ENCODE measurements at places on chromosomes 11 and 22. TPM values are rescaled to one million over a fixed set of nuclear protein-coding genes. Genes with fewer than 3 reads are reported as not detected.

DNA sequence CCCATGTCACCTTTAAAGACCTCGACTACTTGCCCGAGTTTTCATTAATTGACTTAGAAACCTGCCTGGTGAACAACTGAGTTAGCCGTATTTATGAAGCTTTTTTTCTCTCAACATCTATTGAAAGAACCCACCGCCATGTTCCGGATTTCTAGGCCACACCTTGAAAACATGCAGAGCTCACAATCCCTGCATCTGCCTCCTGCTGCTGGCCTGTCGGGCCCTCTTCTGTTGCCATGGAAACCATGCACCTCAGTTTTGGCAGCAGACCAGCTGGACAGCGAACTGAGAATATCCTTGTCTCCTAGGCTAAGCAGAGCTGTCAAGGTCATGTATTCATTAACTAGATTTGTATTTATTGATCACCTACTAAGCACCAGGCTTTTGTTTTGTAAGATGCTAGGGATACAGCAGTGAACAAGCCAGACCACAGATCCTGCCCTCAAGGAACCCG, 4.3 kb upstream of the PATZ1 start:
- H3K27ac ChIP-seq: no peak overlapping the region
- peaks cover 8% of the 10 kb centered on the region for H3K4me1 ChIP-seq
- no peaks in the 10 kb centered on the region for H3K36me3 ChIP-seq
- peak; percentile 22 for DNase-seq
- H3K27me3 ChIP-seq: no peaks in the 10 kb centered on the region
- no peak overlapping the region for H3K4me3 ChIP-seq

DNA sequence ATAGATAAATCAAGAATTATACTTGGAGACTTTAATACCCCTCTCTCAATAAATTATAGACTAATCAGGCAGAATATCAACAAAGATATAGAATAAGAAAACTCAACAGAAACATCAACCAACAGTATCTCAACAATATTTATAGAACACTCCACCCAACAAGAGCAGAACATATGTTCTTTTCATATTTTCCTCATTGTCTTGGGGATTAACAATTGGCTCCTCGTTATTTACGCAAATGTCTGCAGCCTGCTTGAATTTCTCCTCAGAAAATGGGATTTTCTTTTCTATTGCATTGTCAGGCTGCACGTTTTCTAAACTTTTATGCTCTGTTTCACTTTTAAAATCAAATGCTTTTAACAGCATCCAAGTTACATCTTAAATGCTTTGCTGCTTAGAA, 37.0 kb upstream of the FBLN1 start:
- no peaks in the 10 kb centered on the region for H3K4me1 ChIP-seq
- no peak overlapping the region for H3K4me3 ChIP-seq
- H3K36me3 ChIP-seq: no peaks in the 10 kb centered on the region
- no peaks in the 10 kb centered on the region for H3K27me3 ChIP-seq

DNA sequence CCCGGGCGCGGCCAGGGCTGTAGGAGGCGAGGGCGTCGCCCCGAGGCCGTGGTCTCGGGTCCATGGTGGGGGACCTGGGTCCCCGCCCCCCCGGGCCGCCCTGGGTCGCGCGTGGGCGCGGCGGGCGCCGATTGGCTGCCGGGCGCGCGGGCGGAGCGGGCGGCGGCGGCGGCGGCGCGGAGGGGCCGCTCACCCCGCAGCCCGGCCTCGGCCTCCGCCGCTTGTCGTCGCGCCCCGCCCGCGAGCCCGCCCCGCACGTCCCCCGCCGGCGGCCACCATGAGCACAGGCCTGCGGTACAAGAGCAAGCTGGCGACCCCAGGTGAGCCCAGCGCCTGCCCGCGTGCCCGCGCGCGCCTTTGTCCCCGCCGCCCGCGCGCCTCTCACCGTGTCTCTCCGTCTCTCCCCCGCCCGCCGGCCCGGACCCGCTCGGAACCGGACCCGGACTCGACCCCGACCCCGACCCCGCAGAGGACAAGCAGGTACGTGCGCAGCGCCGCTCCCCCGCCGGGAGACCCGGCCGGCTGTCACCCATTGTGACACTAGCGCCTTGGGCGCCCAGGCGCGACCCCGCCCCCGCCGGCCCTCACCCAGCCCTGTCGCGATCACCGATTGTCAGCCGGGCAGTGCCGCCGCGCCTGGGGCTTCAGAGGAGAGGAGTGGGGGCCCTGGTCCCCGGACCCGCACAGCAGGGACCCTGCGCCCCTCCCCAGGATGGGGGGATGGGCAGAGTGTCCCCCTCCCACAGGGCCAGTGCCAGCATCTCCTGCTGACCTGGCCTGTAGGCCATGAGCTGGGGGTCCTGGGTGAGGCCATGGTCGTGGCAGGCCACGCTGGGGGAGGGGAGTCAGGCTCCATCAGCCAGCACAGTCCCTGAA, at the start of gene SEPTIN5:
TSS of gene SEPTIN5 (plus strand) at position 192 of the 876 bp plus-strand sequence. CDS start at position 278, 86 bp downstream.
- H3K27me3 ChIP-seq: peaks cover 58% of the 10 kb centered on the region
- peak within 1 kb of the TSS; percentile 54 for H3K4me3 ChIP-seq
- H3K4me1 ChIP-seq: peaks cover 28% of the 10 kb centered on the region
- H3K27ac ChIP-seq: no peak within 1 kb of the TSS

DNA sequence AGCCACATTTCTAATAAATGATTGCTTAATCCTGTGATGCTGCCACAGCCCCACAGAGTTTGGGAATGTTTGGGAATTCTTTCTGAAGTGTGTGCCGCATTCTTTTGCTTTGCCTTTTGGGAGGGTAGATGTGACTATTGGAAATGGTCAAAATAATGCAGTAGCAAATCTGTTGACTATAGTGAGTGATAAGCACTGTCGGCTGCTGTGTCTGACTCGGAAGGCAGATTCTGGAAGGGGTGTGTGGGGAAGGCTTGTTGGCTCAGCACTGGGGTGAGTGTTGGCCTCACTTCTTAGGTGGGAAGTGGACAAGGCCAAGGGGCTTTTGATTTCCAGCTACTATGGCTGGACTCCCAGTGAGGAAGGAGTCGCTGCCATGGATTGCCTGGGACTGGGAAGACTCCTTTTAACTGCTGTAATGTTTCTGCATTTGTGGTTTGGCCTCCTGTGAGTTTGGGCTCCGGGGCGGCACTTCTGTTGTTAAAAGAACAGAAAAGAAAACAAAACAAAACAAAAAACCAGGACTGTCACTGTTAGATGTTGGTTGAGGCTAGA, 20.1 kb downstream of the ZBTB16 start:
- DNase-seq: no peak
- H3K36me3 ChIP-seq: no peaks in the 10 kb centered on the region
- H3K27me3 ChIP-seq: no peaks in the 10 kb centered on the region
- H3K27ac ChIP-seq: peak overlapping the region; percentile 69
- H3K4me1 ChIP-seq: peaks cover 100% of the 10 kb centered on the region

DNA sequence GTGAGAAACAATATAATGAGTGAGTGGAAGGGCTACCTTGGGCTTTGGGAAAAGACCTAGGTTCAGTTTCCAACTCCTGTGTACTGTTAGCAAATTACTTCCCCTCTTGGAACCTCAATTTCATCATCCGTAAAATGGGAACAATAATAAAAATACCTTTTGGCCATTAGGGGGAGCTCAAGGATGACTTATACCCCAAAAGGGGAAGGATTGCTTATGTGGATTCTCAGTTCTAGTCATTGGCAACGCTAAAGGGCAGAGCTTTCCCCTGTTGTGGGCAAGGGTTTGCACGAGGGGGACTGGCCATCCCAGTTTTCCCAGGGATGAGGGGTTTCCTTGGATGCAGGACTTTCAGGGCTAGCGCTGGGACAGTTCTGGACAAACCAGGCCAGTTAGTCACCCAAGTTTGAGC, 3.1 kb upstream of the COMMD9 start:
- no peak overlapping the region for H3K27ac ChIP-seq
- no peaks in the 10 kb centered on the region for H3K36me3 ChIP-seq
- H3K4me1 ChIP-seq: peaks cover under 1% of the 10 kb centered on the region
- no peaks in the 10 kb centered on the region for H3K27me3 ChIP-seq
- no peak for DNase-seq

NAALAD2 gene
- total RNA-seq: not detected

DNA sequence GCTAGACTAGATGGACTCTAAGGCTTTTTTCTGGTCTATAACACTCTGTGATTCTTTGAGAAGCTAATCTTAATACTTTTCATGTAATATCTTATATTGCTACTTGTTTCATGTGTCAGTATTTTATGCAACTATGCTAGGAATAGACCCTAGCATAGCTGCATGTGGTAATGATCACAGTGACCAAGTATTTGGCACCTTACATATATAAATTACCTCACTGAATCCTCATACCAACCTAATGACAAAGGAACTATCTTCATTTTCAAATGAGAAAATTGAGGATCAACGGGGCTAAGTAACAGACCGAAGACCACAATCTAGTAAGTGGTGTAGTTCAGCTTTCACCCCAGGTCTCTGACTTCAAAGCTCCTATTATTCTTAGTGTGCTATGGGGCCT, 327.3 kb upstream of the PITPNB start:
- H3K36me3 ChIP-seq: no peaks in the 10 kb centered on the region
- peaks cover 4% of the 10 kb centered on the region for H3K4me1 ChIP-seq
- no peak overlapping the region for H3K4me3 ChIP-seq
- no peak overlapping the region for H3K27ac ChIP-seq
- H3K27me3 ChIP-seq: no peaks in the 10 kb centered on the region

DNA sequence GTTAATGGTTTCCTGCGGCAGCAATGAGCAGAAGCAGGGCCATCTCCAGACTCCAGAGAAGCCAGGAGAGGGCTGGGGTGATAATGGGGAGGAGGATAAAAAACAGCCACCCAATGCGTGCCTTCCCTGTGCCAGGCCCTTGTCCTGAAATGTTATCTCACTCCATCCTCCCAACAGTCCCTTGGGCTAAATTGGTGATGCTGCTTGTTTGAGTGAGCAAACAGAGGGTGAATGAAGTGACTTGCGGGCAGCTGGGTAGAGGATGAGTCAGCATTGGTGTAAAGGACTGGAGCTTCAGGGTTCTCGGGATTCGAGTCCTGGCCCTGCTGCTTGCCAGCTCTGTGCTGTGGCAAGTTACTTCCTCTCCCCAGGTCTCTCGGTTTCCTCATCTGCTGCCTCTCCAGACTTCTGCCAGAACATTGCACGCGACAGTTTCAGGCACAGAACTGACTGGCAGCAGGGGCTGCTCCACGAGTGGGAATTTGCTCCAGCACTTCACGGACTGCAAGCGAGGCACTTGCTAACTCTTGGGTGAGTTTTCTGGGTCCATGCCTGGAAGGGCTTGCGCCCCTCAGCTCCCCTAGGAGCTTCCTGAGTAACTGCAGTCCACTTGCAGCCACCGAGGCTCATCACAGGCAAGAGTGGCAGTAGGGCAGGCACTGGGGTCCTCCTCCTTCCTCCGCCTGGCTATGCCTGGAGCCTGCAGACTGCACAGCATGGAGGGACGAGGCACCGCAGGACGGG, at the start of gene P2RY6:
TSS of gene P2RY6 (plus strand) at position 403 of the 744 bp plus-strand sequence. CDS start 24,181 bp downstream, outside the sequence.
- H3K36me3 ChIP-seq: no peaks in the 10 kb centered on the region
- no peaks in the 10 kb centered on the region for H3K4me1 ChIP-seq
- H3K4me3 ChIP-seq: no peak within 1 kb of the TSS
- DNase-seq: peak; percentile 50

DNA sequence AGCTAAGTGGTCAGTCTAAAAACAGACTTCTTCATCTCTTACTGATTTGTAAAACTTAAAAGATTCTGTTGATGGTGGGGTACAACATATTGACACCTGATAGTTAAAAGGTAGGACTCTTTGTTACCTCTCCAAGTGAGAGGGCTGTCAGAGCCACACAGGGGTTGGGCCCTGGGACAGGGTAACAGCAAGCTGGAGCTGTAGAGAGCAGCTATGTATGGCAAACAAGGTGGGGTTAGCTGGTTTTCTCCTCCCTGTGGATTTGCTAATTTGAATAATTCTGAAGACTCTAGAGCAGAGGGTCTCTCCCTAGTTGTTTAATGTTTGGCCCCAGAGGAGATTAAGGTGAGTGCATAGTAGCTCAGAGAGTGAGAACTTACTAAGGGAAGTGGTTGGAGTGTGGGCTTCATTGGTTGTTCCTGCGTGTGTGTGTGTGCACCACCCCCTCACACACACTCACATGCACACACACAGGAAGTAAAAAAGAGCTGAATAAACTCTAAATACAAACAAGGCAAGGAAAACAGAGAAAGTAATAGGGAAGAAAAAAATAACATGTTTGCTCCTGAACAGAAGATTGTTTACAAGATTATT, 9.2 kb upstream of the GAS2 start:
- H3K4me1 ChIP-seq: no peaks in the 10 kb centered on the region
- H3K27me3 ChIP-seq: no peaks in the 10 kb centered on the region
- H3K27ac ChIP-seq: no peak overlapping the region
- H3K4me3 ChIP-seq: no peak overlapping the region
- no peak for DNase-seq

GRCh38 chr22:22576244-22576988, 17.4 kb upstream of the PRAME start:
- no peak overlapping the region for H3K4me3 ChIP-seq
- H3K4me1 ChIP-seq: no peaks in the 10 kb centered on the region
- H3K36me3 ChIP-seq: no peaks in the 10 kb centered on the region

ACTN3 gene
- not detected for total RNA-seq

DNA sequence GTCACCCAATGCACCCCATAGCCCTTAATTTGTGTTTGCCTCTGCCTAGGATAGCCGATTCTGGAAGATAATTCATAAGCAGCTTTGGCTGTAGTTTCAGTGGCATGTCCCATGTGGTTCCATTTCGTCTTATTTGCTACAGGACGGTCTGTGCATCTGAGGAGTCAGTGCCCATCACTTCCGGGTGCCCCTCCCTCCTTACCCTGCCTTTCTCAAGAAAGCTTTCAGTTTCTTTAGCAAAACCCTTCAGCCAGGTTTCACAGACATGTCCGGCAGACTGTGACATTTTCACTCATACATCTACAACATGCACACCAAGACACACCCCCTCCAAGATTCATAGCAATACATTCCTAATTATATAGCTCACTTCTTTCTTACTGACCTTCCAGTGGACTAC, 14.3 kb downstream of the TP53AIP1 start:
- H3K4me3 ChIP-seq: no peak overlapping the region
- H3K27me3 ChIP-seq: no peaks in the 10 kb centered on the region
- no peaks in the 10 kb centered on the region for H3K36me3 ChIP-seq
- DNase-seq: peak; percentile 47

DNA sequence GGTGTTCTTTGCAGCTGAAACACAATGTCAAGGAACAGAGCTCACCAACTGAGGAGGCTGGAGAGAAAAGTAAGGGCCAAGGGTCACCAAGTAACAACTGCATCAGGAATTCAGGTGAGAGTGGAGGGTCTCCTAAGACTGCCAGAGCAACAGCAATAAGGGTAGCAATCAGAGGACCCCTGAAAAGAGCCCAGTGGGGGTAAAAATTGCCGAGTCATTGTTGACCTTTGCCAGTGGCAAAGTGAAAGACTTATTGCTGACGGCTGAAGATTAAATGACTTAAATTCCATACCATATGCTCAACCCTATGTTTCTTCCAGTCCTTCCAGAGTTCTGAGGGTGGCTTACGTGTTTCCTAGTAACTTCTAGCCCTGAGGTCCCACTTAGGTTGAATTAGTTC, 51.9 kb upstream of the ARHGAP42 start:
- H3K27me3 ChIP-seq: no peaks in the 10 kb centered on the region
- H3K4me3 ChIP-seq: no peak overlapping the region
- no peak overlapping the region for H3K27ac ChIP-seq

Data from transverse colon (tissue), 4 donors.